ENCODE measurements at places on chromosomes 5 and 9.

DNA sequence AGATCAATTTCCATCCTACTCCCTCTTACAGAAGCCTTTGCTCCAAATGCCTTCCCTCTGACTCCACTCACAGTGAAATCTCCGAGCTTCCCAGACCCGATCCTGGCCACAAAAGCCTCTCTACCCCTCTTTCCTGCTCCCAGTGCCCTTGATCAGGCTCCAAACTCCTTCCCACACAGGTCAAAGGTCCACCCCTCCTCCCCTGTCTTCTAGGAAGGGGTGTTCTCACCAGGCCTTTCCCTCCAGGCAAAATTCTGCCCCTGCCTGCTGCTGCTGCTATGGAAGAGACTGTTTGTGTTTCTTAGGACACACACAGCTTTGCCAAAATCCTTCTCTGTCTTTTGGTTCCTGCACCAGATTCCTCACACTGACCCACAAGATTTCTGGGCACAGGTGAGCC, 85.8 kb upstream of the ALDH1A1 start:
- no peak for DNase-seq

DNA sequence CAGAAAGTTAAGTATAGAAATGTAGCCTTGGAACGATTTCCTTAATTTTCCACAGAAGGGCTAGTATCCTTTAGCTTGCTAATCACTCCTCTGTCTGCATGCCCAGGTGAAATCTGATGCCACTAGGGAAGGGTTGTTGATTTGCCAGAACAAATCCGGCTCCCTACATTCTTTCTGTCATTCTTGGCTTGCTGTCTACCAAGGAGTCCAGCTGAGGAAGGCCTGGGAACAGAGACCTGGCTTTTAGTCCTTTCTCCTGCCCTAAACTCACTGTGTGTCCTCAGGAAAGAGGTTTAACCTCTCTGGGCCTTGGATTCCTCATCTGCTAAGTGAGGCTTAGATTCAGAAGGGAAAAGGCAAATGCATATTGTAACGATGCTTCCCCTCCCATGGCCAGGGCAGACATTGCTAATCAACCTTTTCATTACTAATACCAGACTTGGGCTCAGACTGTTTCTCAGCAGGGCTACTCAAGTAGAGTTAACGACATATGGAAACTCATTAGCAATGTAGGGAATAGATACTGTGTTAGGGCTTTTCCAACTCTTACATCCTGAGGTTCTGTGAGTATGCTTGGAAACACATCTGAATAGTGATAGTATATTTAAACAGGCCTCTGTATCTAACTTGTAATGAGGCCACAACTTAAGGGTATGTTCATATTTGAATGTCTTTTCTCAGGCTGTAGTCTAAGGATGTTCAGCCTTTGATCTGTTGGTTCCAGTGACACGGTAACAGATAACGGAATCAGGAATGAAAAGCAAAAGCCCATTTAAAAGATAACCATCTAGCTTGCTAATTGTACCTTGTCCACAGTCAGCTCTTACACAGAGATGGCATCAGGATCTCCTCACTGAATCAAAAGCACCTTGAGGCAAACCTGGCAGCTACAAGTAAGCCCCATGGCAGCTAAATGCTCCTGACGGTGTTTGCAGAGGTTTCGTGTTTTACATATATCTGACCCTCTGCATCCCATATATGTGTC, 4.1 kb downstream of the GALNT10 start:
- peak; percentile 44 for DNase-seq

GRCh38 chr5:3994628-3995027, 399.0 kb downstream of the IRX1 start:
- no peak for DNase-seq

DNA sequence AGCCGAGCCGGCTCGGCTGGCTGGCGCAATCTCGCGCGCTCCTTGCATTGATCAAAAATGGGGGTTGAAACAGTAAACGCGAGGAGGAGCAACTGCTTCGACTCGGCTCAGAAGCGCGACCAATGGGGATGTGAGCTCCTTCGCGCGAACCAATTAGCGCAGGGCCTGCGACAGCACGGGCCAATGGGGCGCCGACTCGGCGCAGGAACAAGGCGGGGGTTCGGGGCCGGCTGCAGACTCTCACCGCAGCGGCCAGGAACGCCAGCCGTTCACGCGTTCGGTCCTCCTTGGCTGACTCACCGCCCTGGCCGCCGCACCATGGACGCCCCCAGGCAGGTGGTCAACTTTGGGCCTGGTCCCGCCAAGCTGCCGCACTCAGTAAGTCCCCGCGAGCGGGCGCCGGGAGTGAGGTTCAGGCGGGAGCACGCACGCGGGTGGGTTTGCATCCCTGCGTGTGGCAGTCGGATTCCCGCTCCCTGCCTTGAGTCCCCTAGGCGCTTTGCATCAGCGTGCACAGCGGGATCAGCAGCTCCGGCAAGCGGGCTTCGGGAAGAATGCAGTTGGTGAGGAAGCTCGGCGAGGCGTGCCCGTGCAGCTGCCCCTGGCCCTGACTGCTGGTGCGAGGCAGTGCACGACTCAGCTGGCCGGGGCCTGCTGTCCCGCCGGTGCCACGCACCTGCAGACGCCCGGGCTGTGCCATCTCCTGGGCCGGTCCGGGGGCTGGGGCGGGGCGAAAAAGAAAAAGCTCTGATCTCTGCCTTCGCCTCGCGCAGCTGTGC, at the start of gene PSAT1:
Gene PSAT1 (plus strand): TSS at position 233 of the 779 bp plus-strand sequence. CDS start 86 bp downstream, at position 319.
- DNase-seq = peak; percentile 97

DNA sequence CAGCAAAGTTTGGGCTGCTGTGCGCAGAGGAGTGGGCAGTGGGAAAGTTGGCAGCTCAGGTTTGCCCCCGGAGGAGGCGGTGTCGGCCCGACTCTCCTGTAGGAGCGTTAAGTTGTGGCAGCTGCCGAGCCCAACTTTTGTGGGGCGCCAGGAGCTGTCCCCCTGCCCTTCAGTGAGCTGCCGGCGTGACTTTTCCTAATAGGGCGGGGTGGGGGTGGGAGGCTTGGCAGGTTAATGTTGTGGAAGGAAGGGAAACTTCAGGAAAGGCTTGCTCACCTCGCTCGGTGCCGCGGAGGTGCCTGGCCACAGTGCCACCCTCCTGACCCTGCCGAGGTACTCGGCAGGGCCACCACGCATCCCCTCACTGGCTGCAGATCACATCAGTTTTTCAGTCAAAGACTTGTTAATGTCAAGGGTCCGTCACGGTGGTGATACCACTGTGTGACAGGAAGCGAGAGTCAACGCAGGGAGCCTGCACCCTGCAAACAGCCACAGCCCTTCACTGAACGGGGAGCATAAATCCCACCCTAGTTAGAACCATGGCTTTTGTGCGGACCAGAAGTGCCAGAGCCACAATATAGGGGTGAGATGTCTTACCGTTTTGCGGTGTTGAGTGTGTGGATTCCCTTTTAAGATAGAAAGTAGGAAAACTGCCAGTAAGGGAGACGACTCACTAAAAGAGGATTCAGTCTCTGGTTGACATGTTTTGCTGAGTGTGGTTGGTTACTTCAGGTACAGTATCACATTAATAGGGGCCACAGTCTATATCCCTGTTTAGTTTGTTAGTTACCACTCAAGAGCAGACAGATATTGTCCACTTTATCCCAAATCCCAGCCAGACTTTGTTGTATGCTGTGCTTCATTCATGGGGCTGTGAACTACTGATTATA, 796 bp downstream of the LNPEP start:
- no peak for DNase-seq
